ENCODE measurements at places on chromosomes 5 and 9.

GRCh38 chr5:124210111-124210910, 536.1 kb downstream of the ZNF608 start:
- no peak for DNase-seq

DNA sequence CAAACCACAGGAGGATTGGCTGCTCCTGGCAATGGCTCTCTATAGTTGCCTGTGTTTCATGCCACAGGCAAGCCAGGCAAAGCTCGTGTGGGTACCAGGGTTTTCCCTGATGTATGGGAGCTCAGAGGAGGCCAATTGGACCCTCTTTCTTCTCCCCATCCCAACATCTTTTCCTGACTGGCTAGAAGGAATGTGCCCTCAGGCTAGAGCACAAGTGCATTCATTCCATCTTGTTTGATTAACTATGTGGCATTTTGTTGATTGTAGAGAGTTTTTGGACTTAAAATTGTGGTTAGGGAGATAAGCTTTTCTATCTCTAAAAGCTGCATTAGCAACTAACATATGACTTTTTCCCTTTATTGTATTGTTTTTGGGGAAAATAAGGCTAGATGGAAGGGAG, 561.3 kb downstream of the PSAT1 start:
- no peak for DNase-seq

- no peak for DNase-seq
Measured at GRCh38 chr5:137167187-137167586, 331.9 kb downstream of the SPOCK1 start.

DNA sequence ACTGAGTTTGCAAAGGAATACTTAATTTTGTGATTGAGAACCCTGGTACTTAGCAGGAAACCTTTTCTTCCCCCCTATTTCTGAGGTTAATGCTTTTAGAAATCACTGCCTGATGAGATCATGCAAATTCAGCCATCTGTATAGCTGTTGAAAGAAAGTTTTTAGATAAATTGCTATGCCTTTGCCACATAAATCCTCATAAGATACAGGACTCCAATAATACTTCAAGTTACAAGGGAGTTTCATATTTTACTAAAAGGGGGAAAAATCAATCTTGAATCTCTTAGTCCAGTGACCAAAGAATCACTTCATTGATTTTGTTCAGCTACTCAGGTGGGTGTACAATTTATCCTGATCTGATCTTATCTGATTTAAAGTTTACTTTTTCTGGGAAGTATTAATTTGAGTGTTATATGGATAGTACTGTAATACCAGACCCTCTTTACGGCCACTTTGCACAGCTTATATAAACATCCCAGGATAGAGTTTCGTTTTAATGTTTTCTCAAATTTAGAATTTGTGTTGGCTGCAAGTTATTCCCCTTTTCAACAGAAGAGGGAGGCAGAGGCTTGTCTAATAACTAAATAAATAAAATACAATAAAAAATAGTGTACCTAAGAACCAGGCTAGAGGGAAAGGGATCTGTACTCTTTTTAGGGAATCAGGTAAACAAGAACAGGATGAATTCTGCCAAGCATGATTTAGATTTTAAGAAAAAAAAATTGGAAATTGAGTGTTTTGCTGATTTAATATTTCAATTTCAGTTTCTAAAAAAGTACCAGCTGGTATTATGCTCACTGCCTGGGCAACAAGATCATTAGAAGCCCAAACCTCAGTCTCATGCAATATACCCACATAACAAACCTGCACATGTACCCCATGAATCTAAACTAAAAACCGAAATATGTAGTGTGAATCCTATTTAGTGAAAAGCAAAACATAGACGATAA, 69.1 kb downstream of the PSAT1 start:
- DNase-seq, result no peak

DNA sequence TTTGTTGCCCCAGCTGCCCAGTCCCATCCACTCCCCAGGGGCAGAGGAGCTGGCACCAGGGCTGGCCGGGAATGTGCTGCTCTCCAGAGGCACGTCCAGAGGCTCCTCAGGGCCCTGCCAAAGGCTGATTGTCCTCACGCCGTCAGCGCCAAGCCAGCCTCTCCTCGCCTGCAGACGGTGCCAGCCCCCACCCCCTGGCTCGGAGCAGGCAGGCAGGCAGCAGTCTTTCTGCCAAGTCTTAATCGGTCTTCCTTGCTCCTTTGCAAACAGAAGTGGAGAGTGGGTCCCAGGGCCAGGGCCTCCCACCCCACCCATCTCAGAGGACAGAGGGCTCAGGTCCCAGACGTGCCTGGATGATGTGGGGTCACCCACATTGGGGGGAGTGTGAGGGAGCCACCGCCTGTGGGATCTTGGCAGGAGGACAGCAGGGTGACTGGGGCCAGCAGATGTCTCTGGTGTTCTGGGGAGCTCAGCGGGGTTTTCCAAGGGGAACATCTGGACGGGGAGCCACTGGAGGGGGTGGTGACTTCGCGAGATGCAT, 36.3 kb downstream of the FAM163B start:
- no peak for DNase-seq

DNA sequence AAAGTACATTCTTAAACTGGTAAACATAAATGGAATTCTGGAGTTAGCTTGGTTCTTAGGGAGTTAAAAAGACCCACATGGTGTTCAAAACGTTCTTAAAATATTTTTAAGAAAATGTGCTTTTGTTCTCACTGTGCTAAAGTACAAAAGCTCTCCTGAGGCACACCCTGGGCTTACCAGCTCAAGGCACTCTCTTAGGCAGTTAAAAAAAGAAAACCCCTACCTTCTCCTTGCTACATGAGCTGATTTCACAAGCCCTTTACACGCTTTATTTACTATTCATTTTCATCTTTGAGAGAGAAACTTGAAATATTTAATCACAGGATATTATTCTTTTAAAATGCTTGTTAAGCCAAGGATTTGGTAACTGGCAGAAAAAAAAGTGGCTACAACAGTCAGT, 723.3 kb upstream of the GRAMD2B start:
- DNase-seq, result no peak

GRCh38 chr9:86721226-86721781, 226.0 kb downstream of the GAS1 start:
- DNase-seq, result no peak

DNA sequence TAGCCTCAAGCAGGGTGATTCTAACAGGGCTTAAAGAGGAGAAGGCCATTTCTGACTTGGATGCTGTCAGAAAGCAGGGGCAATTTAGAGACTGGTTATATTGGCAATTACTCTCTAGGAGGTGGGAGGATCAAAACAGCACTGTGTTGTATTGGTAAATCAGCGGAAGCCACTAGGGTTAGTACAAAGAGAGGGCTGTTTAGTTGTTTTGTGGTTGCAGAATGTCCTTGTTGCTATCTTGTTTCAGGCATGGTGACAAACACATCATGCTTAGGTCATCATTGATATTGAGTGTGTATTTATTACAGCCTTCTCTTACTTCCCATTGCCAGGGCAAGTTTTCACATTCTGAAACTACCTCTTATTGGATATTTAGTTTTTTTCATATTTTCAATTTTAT, 165.3 kb downstream of the TAF11L14 start:
- no peak for DNase-seq

DNA sequence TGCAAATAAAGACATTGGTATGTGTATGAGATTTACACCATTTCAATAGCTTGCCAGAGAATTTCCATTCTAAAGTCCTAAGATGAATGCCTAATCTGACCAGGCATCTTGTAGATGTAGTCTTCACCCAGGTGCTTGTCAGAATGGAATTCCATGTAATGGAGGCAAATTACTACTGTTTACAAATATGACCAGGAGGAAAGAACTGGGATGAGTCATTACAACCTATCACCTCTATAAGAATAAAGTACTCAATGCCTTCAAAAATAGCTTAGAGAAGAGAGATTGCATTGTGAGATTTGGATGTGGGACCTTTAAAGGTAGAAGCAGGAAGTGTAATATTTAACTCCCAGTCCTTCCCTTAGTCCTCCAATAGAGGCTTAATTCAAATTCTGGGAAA, 507.0 kb upstream of the PTGER4 start:
- DNase-seq, result no peak

GRCh38 chr5:160133071-160133917, 14.0 kb upstream of the PWWP2A start:
- DNase-seq, result no peak

DNA sequence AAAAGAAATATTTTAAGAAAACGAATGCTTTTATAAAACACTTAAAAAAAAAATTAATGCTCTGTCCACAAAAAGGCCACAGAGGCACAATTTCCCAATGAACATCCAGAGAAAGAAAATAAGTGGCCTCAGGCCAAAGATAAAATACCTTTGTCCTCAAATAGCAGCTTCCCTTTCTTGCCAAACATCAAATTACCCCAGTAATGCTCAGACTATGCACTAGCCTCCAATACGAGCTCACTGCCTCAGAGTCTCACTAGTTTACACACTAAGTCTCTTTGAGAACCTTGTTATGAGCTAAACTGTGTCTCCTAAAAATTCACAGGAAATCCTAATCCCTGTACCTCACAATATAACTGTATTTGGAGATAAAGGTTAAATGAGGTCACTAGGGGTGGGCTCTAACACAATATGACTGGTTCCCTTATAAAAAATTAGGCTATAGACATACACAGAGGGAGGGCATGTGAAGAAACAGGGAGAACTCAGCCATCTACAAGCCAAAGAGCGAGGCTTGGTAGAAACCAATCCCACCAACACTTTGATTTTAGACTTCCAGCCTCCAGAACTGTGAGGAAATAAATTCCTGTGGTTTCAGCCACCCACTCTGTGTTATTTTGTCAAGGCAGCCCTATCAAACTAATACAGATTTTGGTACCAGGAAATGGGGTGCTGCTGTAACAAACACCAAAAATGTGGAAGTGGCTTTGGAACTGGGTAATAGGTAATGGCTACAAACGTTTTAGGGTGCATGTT, 4.4 kb downstream of the MPDZ start:
- DNase-seq, result no peak

- DNase-seq, result no peak
Measured at GRCh38 chr5:57456531-57457135, 26.0 kb downstream of the ACTBL2 start.

DNA sequence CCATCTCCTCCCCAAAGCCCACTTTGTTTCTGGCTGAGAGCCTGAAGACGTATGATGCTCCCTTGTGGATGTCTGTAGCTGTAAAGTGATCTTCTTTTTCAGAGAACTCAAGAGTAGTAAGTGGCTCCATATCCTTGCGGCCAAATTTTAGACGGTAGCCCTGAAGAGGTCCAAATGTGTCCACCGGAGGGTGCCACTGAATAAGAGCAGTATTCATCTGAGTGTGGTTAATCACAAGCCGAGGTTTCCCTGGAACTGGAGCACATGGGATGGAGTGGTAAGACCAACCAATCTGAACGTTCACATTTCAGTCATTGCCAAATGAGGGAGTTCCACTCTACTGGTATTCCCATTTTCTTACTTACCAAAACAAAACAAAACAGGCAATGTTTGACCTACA, 686.5 kb upstream of the DMAC1 start:
- peak; percentile 3 for DNase-seq

DNA sequence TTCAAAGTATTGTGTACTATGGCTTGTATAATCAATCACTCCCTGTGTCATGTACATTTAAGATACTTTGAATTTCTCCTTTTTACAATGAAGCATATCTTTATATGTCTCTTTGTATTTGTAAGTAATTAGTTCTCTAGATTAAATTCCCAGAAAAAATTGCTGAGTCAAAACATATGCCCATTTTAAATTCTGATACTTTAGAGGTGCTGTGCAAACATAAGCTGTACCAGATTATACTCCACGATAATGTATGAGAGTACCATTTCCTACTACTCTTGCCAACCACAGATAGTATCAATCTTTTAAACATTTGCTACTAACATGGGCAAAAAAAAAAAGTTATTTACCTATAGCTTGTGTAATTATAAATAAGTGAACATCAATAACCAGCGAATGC, 18.3 kb downstream of the DCAF10 start:
- no peak for DNase-seq

DNA sequence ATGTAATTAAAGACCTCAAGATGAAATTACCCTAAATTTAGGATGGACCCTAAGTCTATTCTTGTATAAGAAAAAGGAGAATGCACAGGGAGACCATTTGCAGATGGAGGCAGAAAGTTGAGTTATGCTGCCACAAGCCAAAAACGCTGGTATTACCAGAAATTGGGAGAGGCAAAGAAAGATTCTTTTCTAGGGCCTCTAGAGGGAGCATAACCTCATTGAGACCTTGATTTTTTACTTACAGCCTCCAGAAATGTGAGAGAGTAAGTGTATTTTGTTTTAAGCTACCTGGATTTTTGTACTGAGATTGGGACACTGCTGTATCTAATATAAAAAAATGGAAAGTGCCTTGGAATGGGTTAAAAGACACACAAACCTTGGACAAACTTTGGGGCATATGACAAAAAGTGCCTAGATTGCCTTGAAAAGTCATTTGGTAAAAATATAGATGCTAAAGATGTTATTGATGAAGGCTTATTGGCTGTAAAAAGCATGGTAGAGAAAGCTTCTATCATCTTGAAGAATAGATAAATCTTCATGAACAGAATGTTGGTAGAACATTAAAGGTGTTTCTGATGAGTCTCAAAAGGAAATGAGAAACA, 174.7 kb upstream of the PRDM9 start:
- DNase-seq, result no peak

DNA sequence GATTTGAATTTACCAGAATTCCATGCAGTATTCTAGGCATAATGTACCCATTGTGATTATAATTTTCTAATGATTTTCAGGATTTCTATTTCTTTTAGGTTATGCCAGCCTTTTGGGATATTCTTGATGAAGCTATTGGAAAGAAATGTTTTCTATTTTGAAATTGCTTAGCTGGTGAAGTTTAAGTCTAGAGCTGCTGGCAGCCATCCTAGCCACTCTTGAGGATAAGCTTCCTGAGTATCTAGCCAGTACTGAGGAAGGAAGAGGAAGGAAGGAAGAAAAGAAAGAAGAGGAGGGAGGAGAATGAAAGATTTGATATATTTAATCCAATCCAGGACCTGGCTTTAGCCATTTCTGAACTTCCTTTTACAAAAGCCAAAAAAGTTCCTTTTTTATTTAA, 142.1 kb upstream of the DAB2 start:
- no peak for DNase-seq

GRCh38 chr5:6000867-6001266, 377.5 kb downstream of the MED10 start:
- no peak for DNase-seq

GRCh38 chr9:90365666-90366065, 277.0 kb downstream of the DIRAS2 start:
- no peak for DNase-seq

GRCh38 chr5:124755565-124755964, 9.1 kb upstream of the ZNF608 start:
- DNase-seq, result no peak

- DNase-seq, result no peak
Measured at GRCh38 chr9:75552941-75553340, 337.5 kb upstream of the PCSK5 start.

GRCh38 chr5:149838881-149839739, 105.5 kb downstream of the PDE6A start:
- DNase-seq, result no peak

- DNase-seq, result no peak
Measured at GRCh38 chr9:113484258-113484730, 20.8 kb downstream of the RGS3 start.

- no peak for DNase-seq
Measured at GRCh38 chr9:84137968-84138367, 157.4 kb downstream of the RMI1 start.

GRCh38 chr9:71769175-71770161, 1.2 kb upstream of the CEMIP2 start:
- DNase-seq, result no peak

Data from AG09309 (cell line).